Lung (tissue), 17 donors: ENCODE measurements at places on chromosomes 6 and 20. TPM values are rescaled to one million over a fixed set of nuclear protein-coding genes. Genes with fewer than 3 reads are reported as not detected.

DNA sequence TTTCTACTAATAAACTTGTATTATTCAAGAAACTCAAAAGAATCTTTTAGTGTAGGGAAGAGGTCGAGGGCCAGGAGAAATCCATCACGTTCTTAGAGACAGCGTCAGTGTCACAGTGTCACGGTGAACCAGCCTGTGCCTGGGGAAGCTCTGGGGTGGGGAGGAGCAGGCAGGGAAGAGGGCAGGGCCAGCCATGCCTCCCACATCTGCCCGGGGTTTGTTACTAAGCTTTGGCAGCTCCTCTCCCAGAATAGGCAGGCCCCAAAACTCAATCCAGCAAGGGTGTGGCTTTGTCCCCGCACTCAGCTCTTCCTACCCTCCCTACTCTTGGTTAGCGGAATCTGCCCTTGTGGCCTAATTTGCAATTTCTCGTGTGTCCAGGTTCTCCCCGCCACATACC, 72.9 kb downstream of the TCP11 start:
- DNase-seq = no peak

- DNase-seq = peak; percentile 71
Measured at GRCh38 chr6:53728570-53729194, 63.1 kb upstream of the KLHL31 start.

- no peak for DNase-seq
Measured at GRCh38 chr6:101276066-101276465, 117.4 kb upstream of the GRIK2 start.

GRCh38 chr20:2171266-2171790, 69.7 kb downstream of the STK35 start:
- DNase-seq = no peak

Gene ERVFRD-1
- polyA plus RNA-seq = 0.26 TPM

DNA sequence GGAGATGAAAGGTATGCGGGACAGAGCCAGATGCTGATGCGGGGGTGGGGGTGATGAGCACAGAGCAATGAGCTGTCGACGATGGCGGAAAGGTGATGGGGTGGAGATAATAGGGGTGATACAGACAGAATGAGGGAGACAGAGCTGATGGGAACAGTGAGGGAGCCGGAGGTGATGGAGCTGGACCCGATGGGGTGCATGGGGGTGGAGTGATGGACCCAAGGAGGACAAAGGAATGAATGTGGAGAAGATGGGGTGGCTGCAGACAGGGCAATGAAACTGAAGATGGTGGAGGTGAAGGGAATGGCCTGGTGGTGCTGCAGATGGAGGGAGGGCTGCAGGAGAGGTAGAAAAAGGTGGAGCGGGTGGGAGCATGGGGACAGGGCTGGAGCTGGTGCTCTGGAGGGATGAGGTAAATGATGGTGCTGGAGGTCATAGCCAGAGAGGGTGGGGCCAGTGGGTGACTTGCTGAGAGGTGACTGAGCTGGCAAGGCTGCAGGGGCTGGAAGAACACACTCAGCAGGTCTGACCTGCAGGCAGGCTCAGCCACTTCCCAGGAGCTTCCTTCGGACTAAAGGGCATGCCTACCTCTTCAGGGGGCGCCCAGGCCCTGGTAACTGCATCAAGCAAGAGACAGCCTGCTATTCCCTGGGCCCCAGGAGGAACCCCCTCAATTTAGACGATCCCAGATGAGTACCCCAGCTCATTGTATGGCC, 6.0 kb upstream of the FOXS1 start:
- DNase-seq = no peak

GRCh38 chr20:14924433-14924832, 587.0 kb upstream of the FLRT3 start:
- no peak for DNase-seq

DNA sequence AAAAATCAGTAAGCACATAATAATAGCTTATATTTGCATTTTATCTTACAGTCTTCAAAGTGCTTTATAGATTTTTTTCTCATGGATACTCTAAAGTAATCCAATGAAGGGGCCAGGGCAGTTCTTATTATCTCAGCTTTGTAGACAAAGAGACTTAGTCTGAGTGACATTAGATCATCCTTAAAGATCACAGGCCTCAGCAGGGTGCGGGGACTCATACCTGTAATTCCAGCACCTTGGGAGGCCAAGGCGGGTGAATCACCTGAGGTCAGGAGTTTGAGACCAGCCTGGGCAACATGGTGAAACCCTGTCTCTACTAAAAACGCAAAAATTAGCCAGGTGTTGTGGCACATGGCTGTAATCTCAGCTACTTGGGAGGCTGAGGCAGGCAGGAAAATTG, 14.5 kb downstream of the FERMT1 start:
- no peak for DNase-seq

GRCh38 chr6:113377362-113377942, 479.7 kb upstream of the MARCKS start:
- DNase-seq = no peak

Gene ADGRF4
- 0.10 TPM for polyA plus RNA-seq

DNA sequence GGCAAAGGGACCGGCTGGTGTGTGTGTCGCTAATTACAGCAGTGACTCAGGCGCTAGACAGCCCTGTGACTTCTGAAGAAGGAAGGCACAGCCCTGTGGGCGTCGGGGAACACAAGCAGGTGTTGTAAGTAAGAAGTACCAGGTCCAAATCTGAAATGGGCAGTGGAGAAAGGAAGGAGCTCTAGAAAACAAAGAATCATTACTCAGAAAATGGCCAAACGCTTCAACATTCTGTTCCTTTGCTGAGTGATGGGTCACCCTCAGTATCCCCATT, 106.8 kb downstream of the PXDC1 start:
- no peak for DNase-seq

GRCh38 chr20:45432294-45432693, 16.4 kb downstream of the PIGT start:
- no peak for DNase-seq

Gene BNIP5
- polyA plus RNA-seq = 0.02 TPM

GRCh38 chr6:26553264-26553634, 15.1 kb downstream of the HMGN4 start:
- DNase-seq = peak; percentile 82

GRCh38 chr6:46704562-46704961, 16.9 kb downstream of the TDRD6 start:
- DNase-seq = no peak

Gene DZANK1
- polyA plus RNA-seq = 1.8 TPM

DNA sequence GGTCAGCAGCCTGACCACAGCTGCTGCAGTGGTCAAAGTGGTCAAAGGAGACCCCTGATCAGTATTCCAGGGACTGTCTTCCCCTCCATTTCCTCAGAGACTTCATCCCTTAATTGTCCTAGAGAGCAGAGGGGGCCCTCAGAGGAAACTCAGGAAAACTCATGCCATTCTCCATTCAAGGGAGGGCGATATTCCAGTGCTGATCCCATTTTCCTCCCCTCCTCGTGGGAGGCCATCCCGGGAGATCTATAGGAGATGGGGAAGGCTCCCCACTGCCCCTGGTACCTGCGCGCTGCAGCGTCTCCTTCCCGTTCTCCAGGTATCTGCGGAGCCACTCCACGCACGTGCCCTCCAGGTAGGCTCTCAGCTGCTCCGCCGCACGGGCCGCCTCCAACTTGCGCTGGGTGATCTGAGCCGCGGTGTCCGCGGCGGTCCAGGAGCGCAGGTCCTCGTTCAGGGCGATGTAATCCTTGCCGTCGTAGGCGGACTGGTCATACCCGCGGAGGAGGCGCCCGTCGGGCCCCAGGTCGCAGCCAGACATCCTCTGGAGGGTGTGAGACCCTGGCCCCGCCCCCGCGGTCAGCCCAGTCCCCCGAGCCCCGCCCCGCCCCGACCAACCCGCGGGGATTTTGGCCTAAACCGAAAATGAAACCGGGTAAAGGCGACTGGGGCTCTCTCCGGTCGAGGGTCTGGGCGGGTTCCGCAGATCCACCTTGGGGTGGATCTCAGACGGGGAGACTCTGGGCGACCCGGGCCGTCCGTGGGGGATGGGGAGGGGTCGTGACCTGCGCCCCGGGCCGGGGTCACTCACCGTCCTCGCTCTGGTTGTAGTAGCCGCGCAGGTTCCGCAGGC, 878 bp downstream of the HLA-C start:
- peak; percentile 15 for DNase-seq

DNA sequence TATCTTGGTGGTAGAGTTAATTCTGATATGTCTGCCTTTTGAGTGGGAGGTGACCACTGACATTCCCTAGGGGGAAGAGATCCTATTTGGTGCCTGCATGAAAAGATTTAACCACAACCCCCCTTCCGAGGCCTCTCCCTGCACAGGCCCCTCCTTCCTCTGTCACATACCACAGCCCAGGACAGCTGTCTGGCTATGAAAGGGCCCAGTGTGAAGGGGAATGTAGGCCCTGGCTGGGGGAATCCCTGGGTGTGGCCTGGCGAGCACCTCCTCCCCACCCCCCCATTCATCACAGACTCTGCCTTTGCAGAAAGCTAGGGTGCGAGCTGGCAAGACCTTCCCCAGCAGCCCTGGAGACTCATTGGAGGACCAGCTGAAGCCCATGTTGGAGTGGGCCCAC, 27.4 kb upstream of the MAPRE1 start:
- peak; percentile 44 for DNase-seq

- DNase-seq = no peak
Measured at GRCh38 chr6:133407320-133408100, 166.4 kb downstream of the EYA4 start.

Gene EYS
- polyA plus RNA-seq = 0.06 TPM

Gene BPI
- polyA plus RNA-seq = 5.6 TPM

GRCh38 chr6:3610206-3610605, 141.3 kb downstream of the PXDC1 start:
- DNase-seq = no peak

- no peak for DNase-seq
Measured at GRCh38 chr20:16351415-16351814, 221.8 kb downstream of the KIF16B start.

Gene OXT
- polyA plus RNA-seq = not detected

Gene EEF1A2
- polyA plus RNA-seq = 0.47 TPM

DNA sequence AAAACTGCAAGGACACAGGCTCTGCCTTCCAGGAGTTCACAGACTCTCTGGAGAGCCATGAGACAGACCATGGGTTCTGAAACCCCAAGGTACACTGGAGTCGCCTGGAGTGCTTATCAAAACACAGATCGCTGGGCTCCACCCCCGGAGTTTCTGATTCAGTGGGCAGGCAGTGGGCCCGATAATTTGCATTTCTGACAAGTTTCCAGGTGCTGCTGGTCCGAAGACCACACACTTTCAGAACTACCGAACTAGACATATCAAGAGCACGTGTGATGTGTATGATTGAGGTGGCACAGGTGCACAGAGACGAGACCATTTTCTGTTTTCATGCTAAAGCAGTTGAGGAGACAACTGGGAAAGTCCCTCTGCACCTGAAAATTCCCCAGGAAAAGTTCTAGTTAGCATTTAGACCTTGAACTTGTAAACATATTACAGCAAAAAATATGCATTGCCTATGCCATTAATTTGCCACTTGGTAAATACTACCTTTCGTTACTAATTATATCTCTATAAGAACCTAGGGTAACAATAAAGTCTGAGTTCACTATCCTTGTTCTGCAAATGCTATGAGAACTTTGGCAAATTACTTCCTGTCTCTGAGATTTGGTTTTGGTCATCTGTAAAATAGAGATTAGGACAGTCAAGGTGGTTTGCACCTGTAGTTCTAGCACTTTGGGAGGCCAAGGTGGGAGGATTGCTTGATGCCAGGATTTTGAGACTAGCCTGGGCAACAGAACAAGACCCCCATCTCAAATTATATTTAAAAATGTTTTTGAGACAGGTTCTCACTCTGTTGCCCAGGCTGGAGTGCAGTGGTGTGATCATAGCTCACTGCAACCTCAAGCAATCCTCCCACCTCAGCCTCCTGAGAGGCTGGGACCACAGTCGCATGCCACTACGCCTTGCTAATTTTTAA, 14.3 kb upstream of the PIM1 start:
- DNase-seq = no peak

DNA sequence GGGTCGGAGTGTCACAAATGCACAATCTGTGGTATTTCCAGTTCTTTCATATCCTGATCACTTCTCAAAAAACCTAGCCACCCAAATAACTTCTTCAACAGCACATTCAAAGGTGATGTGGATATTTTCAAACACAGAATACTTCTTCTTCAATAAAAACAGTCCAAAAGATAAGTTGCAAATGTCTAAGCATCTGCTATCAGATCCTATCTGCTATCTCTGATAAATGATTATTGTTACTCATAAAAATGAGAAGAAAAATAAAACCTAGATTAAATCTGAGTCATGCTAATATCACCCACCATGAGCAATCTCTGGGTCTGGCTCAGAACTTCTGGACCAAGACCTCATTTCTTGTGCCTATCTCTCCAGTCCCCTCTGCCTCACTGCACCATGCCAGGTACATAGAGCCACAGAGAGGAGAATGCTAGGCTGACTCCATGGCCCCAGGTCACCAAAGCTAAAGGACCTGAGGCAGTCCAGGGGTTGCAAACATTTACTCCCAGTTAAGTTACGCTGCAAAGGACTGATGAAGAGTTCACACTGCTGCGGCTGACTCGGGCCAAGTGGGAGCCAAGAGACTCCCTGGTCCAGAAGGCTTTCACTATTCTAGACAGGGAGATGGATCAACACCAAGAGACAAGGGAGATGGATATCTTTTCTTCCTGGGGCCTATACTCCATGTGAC, 101.4 kb downstream of the KIF13A start:
- no peak for DNase-seq

DNA sequence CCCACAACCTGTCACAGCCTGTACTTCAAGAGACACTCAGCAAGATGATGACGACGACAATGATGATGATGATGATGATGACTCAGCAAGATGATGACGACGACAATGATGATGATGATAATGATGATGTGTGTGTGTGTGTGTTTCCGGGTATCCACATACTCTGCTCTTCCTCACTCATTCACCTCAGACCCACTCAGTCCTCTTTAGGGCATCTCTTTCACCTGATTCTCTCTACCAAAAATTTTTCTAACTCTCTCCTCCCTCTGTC, 1.2 kb upstream of the EIF6 start:
- DNase-seq = no peak

GRCh38 chr6:18823782-18824386, 436.7 kb downstream of the RNF144B start:
- no peak for DNase-seq
